Left kidney (tissue), 8 donors: ENCODE measurements at places on chromosomes 5 and 9. TPM values are rescaled to one million over a fixed set of nuclear protein-coding genes. Genes with fewer than 3 reads are reported as not detected.

- DNase-seq: no peak
These were observed 39.8 kb upstream of the NEK6 start for GRCh38 chr9:124217836-124218437.

Gene ELOVL7
- 20.3 TPM for polyA plus RNA-seq

Gene ABITRAM
- polyA plus RNA-seq: 37.7 TPM

- DNase-seq: no peak
These were observed 745.2 kb upstream of the WWC1 start for GRCh38 chr5:167546270-167546669.

Gene MEF2C
- 42.4 TPM for polyA plus RNA-seq

GRCh38 chr5:122730456-122730855 lies 44.4 kb upstream of the SNX2 start:
- DNase-seq: no peak

DNA sequence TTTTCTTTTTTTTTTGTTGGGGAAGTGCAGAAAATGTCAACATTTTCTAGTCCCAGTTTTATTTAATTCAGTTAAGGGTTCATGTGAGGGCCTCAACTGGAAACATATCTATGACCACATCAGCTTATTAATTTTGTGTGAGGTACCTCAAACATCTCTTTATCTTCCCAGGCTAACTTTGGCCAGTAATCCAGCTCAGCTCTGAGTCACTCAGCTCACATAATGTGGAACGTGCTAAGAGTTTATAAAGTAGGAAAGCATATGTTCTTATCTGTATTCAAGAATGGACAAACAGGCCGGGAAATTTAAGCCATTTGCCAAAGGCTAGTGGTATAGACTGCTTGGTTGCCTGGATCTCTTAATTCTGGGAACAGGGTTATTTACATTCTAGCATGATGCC lies 118.4 kb downstream of the INSYN2B start:
- DNase-seq: no peak

Gene SH3RF2
- 5.4 TPM for polyA plus RNA-seq

Gene TRIM36
- polyA plus RNA-seq: 3.0 TPM

- DNase-seq: peak; percentile 31
These were observed 142.6 kb downstream of the PBX3 start for GRCh38 chr9:125889476-125890419.

- no peak for DNase-seq
These were observed 1.5 kb downstream of the THG1L start for GRCh38 chr5:157732596-157733262.

GRCh38 chr9:122214507-122214906 lies 14.2 kb downstream of the LHX6 start:
- DNase-seq: no peak

Gene CATSPER3
- polyA plus RNA-seq: 1.7 TPM

DNA sequence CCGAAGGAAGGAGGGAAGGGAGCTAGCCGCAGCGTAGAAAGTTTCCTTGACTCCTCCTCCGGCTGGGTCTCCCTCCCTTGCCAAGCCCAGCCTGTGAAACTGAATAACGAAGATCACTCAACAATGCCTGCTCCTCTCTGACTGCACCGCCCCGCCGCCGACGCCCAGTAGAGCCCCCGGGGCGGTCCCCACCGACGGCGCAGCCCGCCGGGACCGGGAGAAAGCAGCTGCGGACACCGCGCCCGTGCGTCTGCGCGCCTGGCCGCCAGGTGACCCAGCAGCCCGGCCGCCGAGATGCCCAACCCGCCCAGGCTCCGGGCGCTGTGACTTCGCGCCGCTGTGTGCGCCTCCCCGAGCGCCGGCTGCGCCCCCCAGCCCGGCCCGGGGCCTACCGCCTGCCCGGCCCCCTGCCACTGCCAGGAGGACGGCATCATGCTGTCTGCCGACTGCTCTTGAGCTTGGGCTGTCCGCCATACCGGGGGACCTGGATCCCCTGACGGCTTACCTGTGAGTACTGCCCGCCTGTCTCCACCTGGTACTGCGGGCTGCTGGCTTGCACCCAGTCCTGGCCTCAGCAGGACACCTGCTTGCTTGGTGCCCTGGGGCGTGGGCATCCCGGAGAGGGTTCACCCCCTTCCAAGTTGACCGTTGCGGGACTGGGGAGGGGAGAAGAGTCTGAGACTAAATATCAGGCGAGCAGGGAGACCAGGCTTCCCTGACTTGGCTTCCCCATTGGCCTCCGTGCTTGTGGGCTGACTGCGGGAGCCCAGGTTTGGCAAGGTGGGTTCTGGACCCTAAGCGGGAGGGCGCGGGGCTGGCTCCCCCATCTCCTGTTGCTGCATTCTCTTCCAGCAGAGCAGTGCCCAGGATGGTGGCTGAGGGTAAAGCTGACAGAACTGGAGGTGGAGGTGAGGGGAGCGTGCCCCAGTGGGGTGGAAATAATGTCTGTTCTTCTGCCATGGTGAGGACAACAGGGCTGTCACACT lies 26.2 kb upstream of the SPTLC1 start:
- DNase-seq: peak; percentile 37

GRCh38 chr5:14115323-14115895 lies 27.7 kb upstream of the TRIO start:
- no peak for DNase-seq

Gene IFNA13
- polyA plus RNA-seq: not detected

Gene FYB1
- 4.7 TPM for polyA plus RNA-seq

GRCh38 chr5:122701640-122702523 lies 73.0 kb upstream of the SNX2 start:
- no peak for DNase-seq

DNA sequence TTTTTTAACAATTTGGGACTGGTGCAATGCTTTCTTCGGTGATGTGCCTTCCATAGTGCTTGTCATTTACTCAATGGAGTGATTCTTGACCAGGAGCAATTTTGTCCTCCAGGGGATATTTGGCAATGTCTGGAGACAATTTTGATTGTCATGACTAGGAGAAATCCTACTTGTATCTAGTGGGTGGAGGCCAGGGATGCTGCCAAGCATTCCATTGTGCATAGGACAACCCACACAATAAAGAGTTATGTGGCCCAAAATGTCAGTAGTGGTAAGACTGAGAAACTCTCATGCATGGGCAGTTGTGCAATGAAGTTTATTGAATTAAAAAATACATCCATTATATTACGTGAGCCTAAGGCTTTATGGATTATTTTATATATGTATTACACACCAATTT lies 70.5 kb downstream of the FOCAD start:
- DNase-seq: no peak

Gene GARIN3
- polyA plus RNA-seq: not detected

Gene LTC4S
- 1.7 TPM for polyA plus RNA-seq

DNA sequence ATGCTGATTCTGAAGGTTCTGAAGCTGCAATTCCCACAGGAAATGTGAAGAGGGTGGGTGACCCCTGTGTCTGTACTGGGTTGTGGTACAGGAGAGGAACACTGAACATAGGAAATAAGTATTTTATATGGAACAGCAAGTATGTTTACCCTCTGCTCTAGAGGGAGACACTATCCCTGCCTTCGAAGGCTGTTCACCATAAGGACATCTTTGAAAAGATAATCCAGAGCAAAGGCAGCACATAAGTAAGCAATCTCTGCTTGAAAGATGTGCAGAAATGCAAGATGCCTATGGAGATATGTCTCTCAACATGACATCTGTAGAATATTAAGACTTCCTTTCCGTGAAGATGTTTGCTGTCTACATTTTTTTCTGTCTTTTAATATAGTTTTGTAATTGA lies 184.4 kb upstream of the EFNA5 start:
- no peak for DNase-seq

GRCh38 chr5:159567461-159567860 lies 237.2 kb upstream of the IL12B start:
- DNase-seq: no peak

GRCh38 chr5:113502073-113502472 lies 11.4 kb upstream of the YTHDC2 start:
- no peak for DNase-seq
